ENCODE measurements at places on chromosomes 2 and 18. TPM values are rescaled to one million over a fixed set of nuclear protein-coding genes. Genes with fewer than 3 reads are reported as not detected.

Gene FZD7
- 35.8 TPM for total RNA-seq

Gene PPP4R1
- total RNA-seq, result 107 TPM

Gene HAAO
- 0.90 TPM for total RNA-seq

Gene TNS1
- 54.5 TPM for total RNA-seq

Gene TFCP2L1
- total RNA-seq, result under 0.01 TPM
